ENCODE measurements at places on chromosomes 12 and 14.

- DNase-seq: no peak
Observed at GRCh38 chr14:68661226-68662225, 131.3 kb downstream of the ZFP36L1 start.

DNA sequence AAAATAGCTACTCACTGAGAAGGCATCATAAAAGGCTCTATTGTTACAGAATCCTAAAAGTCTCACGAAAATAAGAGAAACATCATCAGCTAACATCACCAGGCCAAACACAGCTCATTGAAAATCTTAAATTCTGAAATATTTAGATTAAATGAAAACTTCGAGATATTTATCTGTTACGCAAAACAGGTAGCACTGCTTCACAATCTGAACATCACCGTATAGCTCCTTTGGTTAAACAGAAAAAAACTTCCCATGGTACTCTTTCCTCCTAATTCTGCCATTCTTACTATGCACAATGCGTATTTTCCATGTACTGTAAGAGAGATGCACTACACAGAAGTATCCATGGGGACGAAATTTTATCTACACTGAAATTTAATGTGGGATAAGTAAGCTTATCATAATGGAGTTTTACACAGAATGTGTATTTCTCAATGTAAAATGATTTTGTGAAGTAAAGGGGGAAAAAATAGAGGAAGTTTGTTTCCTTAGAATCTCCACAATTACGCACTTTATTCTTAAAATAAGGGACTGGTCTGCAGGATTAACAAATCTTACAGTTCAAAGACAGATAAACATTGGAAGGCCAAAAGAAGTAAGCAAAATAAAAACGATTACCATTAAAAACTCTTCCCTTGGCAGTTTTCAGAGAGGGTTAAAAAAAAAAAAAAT is 1.9 kb downstream of the SGPP1 start:
- H3K27ac ChIP-seq: no peak overlapping the region
- H3K4me3 ChIP-seq: peak overlapping the region; percentile 100
- peaks cover 49% of the 10 kb centered on the region for H3K4me1 ChIP-seq
- H3K27me3 ChIP-seq: peaks cover 6% of the 10 kb centered on the region

DNA sequence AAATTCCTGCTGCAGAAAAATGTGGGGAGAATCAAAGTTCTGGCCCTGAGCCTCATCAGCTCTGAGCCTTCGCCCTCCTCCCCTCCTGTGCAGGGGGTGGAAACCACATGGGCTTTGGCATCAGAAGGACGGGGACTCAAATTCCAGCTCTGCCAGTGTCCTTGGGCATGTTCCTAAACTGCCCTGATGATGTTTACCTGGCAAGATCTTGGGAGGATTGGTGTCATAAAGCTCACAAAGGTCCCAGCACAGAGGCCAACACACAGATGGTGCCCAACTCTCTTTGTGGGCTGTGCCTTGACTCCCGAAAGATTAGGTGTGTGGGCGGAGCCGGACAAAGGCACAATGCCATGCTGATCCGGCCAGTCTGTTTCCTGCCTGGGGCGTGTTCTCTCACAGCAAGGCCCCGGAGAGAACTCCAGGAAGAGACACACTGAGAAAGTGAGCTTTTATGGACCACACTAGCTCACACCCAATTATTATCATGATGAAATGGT is 20.5 kb upstream of the CLMN start:
- H3K4me3 ChIP-seq: no peak overlapping the region
- DNase-seq: no peak
- no peak overlapping the region for H3K27ac ChIP-seq
- H3K36me3 ChIP-seq: no peaks in the 10 kb centered on the region

DNA sequence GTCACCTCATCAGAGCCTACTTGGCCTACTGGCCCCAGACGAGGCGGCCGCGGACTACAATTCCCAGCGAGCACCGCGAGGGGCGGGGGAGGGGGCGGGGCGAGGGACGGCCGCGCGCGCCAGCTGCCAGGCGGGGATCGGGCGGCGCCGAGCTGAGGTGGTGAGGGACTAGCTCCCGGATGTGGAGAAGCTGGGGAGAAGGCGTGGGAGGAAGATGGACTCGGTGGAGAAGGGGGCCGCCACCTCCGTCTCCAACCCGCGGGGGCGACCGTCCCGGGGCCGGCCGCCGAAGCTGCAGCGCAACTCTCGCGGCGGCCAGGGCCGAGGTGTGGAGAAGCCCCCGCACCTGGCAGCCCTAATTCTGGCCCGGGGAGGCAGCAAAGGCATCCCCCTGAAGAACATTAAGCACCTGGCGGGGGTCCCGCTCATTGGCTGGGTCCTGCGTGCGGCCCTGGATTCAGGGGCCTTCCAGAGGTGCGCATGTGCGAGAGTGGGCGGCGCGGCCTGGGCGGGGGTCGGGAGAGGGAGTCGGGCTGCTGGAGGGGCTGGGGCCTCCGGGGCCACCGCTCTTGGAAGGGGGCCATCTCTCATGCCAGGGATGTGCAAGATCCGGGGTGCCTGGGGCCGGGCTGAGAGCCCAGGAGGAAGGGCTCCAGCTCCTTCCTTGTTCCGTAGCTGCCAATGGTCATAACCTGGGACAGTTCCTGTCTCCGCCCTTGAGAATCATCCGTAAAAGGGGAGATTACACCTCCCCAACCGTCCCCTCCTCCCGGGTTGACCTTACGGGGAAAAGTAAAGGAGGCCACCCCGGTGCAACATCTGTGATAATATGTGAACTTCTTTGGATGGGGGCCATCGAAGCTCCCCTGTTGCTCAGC is at the start of gene CMAS:
Gene CMAS (plus strand): TSS at position 129 of the 878 bp plus-strand sequence. CDS start 86 bp downstream, at position 215.
- H3K27ac ChIP-seq: peak within 1 kb of the TSS; percentile 79
- H3K36me3 ChIP-seq: peaks cover under 1% of the 10 kb centered on the region
- peak within 1 kb of the TSS; percentile 94 for H3K4me3 ChIP-seq
- peaks cover 38% of the 10 kb centered on the region for H3K4me1 ChIP-seq
- peaks cover 6% of the 10 kb centered on the region for H3K27me3 ChIP-seq
- peak; percentile 64 for DNase-seq

DNA sequence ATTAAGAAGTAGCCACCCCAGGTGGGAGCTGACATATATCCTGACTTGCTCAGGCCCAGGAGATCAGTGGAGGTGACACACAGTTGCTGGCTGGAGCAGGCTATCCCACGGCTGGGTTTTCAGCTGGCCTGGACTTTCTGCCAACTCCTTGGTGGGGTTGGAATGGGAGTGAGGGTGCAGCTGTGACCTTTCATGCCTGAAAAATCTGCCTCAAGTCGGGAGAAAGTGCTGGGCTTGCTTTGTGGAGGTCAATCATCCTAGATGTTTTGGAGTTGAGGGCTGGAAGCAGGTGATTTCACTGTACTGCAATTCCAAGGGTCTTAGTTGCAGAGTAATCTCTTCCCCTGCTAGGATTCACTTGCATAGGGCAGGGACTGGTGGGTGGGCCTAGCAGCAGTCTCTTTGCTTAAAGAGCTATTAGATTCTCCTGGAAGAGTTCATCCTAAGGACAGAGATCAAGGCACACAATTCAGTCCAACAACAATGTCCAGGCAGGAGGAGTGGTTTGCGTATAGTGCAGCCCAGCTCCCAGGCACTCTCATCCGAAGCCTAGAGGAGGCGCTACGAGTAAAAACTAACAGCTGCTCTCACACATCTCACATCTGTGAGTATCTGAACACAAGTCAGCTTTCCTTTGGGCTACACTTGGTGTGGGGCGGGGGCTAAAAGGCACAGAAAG is 98.1 kb downstream of the GAS2L3 start:
- no peaks in the 10 kb centered on the region for H3K36me3 ChIP-seq
- no peaks in the 10 kb centered on the region for H3K27me3 ChIP-seq
- no peaks in the 10 kb centered on the region for H3K4me1 ChIP-seq
- H3K4me3 ChIP-seq: no peak overlapping the region
- no peak overlapping the region for H3K27ac ChIP-seq

DNA sequence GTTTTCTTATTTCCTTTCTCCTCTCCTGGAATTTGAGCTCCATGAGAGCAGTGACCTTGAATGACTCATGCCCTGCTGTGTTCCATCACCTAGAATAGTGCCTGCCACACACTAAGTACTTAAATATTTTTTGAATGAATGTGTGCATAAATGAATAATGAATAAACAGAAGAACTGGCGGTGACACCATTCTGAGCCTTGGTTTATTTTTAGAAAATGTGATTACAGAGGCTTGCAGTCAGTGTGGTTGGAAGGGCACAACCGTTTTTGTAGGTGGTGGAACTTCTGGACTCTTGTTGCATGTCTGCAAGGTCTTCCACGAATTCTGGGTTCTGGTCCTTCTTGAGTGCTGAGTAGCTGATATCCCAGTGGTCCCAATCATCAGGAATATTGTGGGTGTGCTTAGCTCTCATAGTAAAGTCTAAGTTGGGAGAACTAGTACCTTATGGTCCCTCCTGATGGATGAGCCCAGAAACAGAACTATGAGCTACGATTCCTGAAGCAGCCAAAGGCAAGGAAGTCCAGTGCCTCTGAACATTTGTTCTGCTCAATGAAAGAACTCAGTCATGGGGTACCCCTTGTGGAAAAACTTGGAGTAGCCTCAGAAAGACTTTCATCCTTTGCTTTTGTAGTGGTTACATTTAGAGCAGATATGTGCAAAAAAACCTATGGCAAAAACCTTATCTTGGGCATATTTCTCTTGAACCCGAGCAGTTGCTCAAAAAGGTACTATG is 28.8 kb upstream of the BHLHE41 start:
- H3K36me3 ChIP-seq: no peaks in the 10 kb centered on the region
- no peaks in the 10 kb centered on the region for H3K4me1 ChIP-seq
- DNase-seq: no peak
- no peaks in the 10 kb centered on the region for H3K27me3 ChIP-seq

DNA sequence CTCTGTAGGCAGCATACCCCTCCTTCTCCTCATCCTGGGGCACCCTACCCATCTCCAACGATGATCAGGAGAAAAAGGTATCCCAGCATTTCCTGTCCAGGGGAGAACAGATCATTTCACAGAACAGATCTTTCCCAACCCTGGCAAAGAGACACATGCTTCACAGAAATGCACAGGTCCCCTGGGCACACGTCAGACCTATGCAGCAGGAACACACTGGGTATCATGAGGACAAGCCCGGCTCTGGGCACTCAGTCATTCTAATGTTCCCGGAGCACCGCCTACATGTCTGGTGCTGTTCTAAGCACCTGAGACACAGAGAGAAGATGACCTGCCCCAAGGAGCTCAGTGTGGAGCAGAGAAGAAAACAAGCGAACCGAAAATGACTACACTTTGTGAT is 56.2 kb downstream of the ACTN1 start:
- H3K36me3 ChIP-seq: peaks cover 9% of the 10 kb centered on the region
- H3K4me1 ChIP-seq: no peaks in the 10 kb centered on the region
- H3K27ac ChIP-seq: no peak overlapping the region
- DNase-seq: no peak
- H3K4me3 ChIP-seq: no peak overlapping the region

DNA sequence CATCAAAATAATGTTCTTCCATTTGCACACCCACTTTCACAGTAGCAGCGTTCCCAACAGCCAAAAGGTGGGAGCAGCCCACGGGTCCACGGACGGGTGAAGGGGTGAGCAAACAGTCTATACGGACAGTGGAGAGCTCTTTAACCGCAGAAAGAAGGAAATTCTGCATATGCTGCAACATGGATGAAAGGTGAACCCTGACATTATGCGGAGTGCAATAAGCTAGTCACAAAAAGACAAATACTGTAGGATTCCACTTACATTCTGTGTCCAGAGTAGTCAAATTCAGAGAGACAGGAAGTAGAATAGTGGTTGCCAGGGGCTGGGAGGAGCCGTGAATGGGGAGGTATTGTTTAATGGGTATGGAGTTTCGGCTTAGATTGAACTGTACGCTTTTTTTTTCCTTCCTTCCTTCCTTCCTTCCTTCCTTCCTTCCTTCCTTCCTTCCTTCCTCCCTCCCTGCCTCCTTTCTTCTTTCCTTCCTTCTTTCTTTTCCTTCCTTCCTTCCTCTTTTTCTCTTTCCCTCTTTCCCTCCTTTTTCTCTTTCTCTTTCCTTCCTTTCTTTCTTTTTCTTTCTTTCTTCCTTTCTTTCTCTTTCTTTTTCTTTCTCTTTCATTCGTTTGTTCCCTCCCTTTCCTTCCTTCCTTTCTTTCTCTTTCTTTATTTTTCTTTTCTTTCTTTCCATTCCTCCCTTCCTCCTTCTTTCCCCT is 15.8 kb upstream of the ANKRD9 start:
- peaks cover 25% of the 10 kb centered on the region for H3K4me1 ChIP-seq
- peaks cover 2% of the 10 kb centered on the region for H3K27me3 ChIP-seq
- peak overlapping the region; percentile 90 for H3K4me3 ChIP-seq
- peak overlapping the region; percentile 73 for H3K27ac ChIP-seq
- H3K36me3 ChIP-seq: no peaks in the 10 kb centered on the region
- peak; percentile 50 for DNase-seq

All from immature natural killer cell (primary cell).